AG04449 (cell line): ENCODE measurements at places on chromosomes 16 and 17.

GRCh38 chr17:17836818-17837379 lies at the start of gene SREBF1:
TSS of gene SREBF1 (minus strand) at chr17:17836986. CDS start at chr17:17836817, 169 bp downstream.
- no peak for DNase-seq

DNA sequence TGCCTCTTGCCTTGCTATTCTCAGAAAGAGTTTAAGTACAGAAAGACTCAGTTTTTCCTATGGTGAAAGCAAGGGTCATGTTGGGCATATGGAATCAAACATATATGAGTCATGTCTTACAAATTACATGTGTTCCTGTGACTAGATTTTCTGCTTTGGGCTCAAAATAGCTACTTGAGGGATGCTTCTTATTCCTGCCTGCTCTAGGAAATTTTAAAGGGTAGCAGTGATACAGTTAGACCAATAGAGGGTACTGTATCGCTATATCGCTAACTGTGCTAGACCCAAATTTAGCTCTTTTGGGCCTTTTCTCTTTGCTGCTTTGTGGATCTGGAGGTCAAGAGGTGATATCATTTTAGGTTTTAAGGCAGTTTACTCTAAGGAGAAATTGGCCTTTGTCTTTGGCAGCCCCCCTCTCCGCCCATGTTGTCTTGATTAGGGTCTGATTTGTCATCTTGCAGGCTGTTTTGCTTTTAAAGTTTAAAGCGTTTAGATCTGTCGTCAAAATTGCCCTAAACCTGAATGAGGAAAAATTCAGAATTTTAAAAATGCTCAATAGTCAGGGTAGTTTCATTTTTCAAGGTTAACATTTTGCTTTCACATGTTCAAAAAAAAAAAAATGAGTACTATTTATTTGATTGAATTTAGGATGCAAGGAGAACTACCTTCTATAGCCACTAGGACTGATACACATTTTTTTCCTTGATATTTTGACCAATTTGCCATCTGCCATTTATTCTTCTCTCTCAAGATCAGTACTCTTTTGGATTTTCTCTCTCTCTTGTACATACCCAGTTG lies 8.8 kb downstream of the NFATC3 start:
- DNase-seq = no peak

GRCh38 chr16:17261197-17261858 lies 209.4 kb downstream of the XYLT1 start:
- no peak for DNase-seq

DNA sequence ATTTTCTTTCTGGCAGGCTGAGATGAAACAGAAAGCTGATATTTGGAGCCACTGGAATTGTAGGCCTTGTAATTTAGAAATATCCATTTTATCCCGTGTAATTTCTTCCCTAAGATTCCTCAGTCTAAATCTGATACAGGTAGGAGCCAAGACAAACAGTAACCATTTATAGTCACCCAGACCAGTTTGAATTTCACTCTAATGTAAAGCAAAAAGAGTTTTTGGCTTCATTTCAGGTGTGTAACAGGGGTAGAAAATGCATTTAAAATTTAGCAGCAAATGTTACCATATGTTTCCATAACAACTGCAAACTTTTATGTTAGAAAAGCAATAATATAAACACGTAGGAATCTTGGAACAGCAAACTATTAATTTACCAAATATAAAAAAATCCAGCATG lies 249.4 kb downstream of the FTO start:
- no peak for DNase-seq

- DNase-seq = no peak
These were observed 27.4 kb upstream of the CCL2 start for GRCh38 chr17:34227707-34228106.

DNA sequence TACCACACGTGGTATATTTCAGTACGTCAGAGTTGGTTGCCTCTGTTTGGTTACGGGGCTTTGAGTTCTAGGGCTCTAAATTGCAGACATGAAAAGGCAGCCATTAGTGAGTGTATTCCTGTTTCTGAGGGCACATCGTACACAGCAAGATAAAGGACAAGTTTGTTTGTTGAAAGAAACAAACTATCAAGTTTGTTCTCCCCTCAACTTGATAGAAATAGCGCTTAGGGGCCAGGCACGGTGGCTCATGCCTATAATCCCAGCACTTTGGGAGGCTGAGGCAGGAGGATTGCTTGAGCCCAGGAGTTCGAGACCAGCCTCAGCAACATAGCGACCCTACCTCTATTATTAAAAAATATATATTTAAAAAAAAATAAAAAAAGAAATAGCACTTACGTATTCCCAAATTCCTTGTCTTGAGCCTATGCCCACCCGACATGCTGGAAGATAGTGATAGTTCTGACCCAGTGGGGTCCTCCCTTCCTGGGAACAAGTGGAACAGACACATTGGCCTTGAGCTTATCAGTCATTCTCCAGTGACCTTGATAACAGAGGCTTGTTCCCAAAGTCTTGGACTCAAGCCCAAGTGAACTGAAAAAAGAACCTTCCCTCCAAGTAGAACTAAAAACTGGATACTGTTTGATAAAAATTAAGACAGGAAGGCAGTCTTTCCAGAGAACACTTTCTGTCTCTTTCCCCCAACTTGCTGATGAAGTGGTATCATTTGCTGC lies 139.9 kb upstream of the CACNG3 start:
- DNase-seq = no peak

DNA sequence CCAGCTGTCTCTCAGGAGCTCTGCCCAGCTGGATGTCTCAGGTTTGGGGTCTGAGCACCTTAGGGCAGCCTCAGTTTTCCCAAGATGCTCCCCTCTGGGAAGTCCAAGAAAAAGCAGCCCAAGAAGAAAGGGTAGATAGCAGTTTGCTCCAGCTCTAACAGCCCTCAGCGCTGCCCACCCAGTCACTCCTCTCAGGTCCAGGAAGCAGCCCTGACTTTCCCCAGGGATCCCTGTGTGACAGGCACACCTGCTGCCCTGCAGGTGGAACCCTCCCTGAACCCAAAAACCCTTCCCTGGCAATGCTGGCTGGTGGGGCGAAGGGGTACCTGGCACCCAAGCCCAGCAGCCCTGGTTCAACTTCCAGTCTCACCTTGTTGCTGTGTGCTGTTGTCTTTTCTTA lies 48.1 kb downstream of the BEAN1 start:
- no peak for DNase-seq

- no peak for DNase-seq
These were observed 280.8 kb downstream of the SEC14L1 start for GRCh38 chr17:77421630-77421972.

DNA sequence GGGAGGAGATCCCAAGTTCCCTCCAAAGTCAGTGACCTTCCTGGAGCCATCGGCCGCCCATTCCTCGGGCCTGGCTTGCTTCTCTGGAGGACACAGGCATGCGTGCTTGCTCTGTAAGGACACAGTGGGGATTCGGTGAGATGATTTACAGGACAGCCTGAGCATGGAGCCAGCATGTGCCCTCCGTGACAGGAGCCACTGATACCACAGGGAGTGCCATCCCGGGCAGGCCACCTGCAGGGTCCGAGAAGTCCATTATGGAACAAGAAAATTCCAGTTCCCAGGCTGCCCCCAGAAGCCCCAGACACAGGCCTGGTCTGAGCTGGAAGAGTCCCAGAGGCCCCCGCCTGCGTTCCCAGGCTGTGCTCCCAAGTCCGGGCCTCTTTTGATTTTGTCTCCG lies 47.9 kb downstream of the FOXL1 start:
- DNase-seq = no peak

- no peak for DNase-seq
These were observed 55.1 kb downstream of the ATP2C2 start for GRCh38 chr16:84423416-84423837.

DNA sequence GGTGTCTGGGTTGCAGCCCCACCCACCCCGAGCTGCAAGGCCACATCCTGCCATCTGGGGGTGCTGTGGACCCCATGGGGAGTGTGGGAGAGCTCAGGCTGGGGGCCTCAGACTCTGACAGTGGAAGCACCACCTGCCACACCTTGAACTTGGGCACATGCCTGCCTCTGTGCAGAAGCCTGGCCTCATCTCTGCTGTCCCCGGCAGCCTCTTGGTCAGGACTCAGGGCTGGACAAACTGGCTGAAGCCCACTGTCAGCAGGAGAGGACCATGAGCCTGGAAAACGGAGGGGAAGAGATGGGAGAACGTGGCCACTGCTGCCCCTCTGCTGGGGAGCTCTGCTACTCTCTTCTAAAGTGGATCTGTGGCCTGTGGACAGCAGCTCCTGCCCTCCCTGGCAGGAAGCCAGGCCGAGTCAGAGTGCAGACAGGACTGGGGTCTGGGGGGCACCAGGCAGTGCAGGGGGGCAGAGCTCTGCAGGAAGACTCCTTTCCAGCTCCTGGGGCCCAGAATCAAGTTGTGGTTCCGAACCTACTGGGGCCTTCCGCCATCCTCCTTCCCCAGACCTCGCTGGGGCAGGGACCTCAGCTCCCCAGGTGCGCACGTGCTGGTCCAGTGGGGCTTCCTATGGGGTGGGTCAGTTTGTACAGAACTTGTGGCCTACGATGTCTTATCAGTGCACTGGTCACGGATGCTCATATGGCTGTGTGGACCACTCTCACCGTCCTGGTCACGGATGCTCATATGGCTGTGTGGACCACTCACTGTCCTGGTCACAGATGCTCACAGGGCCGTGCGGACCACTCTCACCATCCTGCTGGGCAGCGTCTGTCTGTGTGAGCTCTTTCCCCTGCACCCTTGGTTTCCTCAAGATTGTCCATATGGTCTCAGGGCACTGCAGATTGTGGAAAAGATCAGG lies 207.7 kb downstream of the LAT start:
- DNase-seq = no peak

GRCh38 chr16:71852561-71852960 lies 6.8 kb downstream of the ATXN1L start:
- no peak for DNase-seq

- DNase-seq = no peak
These were observed 391.3 kb upstream of the CDH5 start for GRCh38 chr16:65975049-65975708.

- DNase-seq = no peak
These were observed 207.0 kb upstream of the COX10 start for GRCh38 chr17:13862346-13862745.

- no peak for DNase-seq
These were observed 16.6 kb downstream of the ATP5PD start for GRCh38 chr17:75030161-75030560.

- DNase-seq = no peak
These were observed 15.5 kb downstream of the CPD start for GRCh38 chr17:30393911-30394867.

- DNase-seq = no peak
These were observed 127.2 kb upstream of the RCVRN start for GRCh38 chr17:10032118-10032852.

DNA sequence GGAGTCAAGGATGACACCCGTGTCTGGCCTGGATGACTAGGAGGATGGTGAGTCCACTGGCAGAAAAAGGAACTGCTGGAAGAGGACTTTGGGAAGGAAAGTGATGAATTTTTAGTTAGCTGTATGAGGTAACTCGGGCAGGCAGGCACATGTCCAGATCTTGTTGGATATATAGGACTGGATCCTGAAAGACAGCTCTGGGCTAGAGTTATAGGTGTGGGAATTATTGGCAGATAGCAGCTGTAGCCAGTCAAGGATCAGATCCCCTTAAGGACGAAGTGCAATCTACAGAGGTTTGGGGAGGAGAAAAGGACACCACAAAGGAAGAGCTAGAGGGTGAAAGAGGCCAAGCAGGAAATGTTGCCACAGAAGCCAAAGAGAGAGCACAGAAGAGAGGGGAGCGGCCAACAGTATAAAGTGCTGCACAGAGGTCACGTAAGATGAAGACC lies 10.1 kb downstream of the CYB5D1 start:
- no peak for DNase-seq

DNA sequence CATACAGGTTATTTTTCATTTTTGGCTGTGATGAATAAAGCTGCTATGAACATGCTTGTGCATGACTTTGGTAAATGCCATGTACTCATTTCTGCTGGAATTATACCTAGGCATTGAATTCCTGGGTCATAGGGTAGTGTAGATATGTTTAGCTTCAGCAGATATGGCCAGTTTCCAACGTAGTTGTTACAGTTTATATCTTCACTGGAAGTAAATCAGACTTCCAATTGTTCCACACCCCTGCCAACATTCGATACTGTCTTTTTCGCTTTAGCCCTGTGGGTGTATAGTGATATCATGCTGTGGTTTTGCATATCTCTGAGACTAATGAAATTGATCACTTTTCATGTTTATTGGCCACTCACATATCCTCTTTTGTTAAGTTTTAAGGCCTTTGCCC lies 50.4 kb downstream of the ARHGAP27 start:
- DNase-seq = no peak

DNA sequence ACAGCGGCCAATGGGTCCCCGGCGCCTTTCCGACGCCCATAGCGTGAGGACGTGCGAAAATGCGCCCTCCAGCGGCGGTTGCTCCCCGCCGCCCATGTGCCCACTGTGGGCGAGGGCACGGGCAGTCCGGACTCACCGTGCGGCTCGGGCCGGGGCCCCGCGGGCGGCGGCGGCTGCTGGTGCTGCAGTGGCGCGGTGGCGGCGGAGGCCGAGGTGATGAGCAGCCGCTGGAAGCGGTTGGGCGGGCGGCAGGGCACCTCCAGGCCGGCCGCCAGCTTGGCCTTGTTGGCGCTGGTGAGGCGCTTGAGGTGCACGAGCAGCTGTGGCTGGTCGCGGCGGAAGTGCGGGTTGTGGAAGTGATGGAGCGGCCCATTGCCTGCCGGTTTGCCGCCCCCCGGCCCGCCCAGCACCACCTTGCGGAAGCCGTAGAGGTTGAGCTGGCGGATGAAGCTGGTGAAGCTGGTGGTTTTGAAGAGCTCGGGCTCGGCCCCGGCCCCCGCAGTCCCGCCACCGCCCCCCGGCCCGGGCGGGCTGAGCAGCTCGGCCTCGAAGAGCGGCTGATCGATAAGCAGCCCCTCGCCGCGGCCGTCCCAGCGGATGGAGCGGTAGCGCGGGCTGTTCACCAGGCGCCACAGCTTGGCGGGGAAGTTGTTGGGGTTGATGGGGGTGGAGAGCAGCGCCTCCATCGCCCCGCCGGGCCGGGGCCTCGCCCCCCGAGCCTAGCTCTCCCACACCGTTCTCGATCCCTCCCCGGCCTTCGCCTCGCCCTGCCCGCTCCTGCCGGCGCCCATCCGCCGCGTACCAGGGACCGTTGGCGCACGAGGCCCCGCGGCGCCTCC lies at the start of gene HSF5:
HSF5 (minus strand) TSS at position 820 of the 839 bp plus-strand sequence; CDS start at position 686, 134 bp downstream.
- no peak for DNase-seq

DNA sequence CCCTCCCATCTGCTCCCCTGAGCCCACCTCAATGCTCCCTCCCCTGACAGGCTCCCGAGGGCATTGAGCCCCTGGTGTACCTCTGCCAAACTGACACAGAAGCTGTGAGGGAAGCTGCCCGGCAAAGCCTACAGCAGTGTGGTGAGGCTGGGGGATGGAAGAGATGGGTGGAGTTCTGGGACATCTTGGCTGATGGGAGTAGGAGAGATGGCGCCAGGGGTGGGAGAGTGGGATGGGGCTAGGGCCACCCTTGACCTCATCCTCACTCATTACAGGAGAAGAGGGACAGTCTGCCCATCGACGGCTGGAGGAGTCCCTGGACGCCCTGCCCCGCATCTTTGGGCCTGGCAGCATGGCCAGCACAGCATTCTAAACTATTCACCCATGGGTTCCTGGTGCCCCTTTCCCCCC lies 16.2 kb upstream of the CTCF start:
- no peak for DNase-seq
